Brain pericyte (primary cell): ENCODE measurements at places on chromosomes 6 and 20.
A peak's percentile ranks its signal among the peaks of the same experiment; 100 is the strongest.

DNA sequence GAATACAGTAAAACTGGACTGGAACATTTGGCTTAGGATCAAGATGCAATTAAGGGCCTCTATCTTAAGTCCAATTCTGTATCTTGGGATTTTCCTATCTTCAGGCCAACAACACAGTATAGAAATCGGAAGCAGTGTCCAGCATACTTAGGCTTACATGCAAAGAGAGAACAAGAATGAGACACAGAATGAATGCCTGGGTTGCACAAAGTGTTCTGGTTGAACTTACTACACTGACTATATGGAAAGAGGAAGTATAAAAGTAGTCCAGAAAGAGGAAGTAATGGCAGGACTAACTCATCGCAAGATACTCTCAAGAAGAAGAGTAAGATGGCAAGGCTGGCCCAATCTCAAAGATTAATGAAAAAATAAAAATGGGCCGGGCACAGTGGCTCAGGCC lies 87.6 kb downstream of the BTBD9 start:
- DNase-seq: no peak

GRCh38 chr20:49186535-49187329 lies 1.4 kb downstream of the STAU1 start:
- DNase-seq: peak; percentile 4

DNA sequence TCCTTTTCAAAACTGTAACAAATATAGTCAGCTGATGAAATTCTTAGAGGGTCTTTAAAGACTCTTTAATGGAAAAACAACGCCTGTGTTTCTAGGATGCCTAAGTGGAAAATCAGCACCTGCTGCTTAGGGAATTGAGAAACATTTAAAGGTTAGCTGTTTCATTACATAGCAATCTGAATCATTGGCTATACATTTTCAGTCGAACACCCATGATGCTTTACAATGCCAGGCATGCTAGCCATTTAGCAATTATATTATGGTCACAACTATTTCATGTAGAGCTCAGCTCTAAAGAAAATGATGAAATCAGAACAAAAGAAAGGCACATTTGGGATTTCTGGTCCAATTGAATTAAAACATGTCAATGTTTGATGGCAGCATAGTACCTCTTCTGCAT lies 270.3 kb upstream of the SYNCRIP start:
- DNase-seq: no peak

GRCh38 chr6:46022106-46022948 lies 6.7 kb upstream of the CLIC5 start:
- no peak for DNase-seq

DNA sequence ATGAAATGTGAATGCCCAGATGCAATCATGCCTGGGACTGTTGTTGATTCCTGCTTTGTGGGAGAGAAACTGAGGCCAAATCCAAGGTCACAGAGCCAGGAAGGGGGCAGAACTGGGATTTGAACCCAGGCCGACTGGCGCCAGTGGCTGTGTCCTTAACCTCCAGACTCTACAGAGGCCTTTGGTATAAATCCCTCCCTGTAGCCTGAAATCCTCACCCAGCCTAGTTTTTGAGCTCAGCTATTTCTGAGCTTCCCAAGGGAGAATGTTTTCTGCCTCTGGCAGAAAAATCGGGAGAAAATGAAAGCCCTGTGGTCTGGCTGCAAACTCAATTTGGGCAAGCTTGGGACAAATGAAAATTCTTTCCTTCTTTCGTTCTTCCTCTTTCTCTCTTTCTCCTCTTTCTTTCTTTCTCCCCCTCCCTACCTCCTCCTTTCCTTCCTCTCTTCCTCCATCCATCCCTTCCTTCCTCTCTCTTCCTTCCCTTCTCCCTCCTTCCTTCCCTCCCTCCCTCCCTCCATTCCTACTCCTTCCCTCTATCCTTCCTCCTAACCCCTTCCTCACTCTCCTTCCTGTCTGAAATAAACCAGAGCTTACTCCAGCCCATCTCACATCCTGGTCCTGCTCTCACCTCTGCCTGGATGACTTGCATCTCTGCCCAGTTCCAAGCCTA lies 34.9 kb downstream of the SNAI1 start:
- no peak for DNase-seq

- DNase-seq: no peak
These were observed 862.3 kb upstream of the FLRT3 start for GRCh38 chr20:15199698-15200097.

DNA sequence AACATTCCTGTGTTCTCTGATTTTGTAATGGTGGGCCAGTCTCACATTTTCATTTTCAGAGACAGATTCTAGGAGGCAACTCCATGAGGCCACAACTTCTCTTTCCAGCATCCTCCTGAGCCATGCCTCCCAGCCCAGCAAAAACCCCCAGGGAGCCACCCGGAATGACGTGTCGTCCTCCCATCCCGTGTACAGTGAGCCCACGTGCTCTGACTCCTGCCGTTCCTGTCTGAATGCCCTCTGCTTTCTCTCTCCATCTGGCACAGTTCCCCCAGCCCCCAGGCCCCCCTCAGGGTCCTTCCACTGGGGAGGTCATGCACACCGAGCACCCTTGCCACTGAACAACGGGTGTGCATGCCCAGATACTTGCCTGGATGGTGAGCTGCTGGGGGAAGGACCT lies 38.0 kb downstream of the C20orf203 start:
- DNase-seq: no peak

DNA sequence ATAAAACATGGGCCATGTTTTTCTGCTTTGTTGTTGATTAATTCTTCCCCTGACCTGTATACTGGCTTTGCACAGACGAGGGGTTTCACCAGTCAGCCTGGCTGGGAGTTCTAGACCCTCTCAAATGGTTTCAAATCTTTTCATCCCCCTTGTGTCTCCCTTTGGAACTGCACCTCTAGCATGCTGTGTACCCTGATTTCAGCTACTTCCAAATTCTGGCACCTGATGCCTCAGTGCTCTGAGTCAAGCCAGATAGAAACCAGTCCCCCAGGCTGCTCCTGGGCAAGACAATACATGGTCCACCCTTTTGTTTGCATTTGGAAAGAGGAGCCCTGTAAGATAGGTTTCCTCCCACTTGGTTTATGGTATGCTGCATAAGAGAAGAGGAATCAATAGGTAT lies 290.2 kb downstream of the BTBD3 start:
- DNase-seq: peak; percentile 3

DNA sequence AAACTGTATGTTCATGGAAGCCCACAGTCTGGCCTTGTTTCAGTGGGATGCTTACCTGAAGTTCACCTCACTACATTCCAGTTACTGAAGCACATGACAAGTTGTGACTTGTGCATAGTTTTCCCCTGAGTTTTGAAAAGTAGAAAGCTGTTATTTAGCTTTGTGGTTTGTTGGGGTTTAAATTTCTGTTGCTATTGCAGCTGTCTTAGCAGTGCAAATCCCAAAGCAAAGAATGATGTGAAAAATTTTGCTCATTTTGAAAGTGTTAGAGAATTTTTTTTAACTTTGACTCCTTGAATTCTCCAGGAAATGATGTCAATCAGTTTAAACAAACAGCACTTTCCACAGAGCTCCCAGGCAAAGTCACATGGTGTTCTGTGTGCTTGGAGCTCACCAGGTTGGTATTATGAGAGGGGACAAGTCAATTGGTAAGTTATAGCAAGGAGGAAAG lies 268.4 kb downstream of the ADGRG6 start:
- no peak for DNase-seq

DNA sequence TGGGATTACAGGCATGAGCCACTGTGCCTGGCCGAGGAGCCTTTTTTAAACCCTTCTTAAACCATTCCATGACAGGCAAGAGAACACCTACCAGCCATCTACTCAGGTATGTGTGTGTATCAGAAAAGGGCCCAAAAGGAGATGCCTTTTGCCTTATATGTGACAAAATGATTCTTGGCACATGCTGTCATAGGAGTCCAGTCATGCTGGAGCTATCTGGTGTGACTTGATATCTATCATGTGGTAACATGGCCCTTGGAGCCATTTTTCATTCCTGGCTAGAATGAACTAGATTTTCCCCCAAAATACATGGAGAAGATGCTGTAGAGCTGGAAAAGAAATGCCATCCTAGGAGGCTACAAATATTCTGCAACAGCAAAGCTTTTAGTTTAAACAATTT lies 129.1 kb downstream of the DST start:
- DNase-seq: no peak

- no peak for DNase-seq
These were observed 235.6 kb downstream of the PLCB1 start for GRCh38 chr20:8367689-8368088.
